ENCODE measurements at places on chromosomes 4 and X.

DNA sequence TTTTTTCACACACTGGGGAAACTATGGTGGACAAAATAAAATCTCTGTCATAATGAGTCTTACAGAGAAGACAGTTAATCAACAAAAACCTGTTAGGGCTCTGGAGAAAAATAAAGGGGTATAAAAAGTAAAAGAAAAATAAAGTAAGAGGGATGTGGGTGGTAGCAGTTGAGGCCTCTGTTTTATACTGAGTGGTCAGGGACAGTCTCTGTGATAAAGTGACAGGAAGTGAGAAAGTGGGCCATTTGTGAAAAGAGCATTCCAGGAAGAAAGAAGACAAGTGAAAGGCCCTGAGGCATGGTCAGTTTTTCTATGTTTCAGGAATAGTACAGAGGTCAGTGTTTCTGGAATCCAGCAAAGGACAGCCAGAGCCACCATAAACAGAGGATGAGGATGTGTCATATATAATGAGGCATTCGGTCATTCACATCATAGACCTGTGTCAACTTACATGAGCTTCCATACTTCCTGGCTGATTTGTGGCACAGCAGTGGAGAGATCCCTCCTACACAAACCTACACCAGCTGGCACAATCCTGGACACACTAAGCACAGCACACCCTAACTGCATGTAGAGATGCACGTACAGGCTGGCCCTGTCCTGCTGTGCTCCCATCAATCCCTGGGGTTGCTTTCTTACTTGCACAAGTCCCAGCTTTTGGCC, 64.4 kb upstream of the NAP1L5 start:
- no peak for DNase-seq

- DNase-seq, result no peak
Measured at GRCh38 chr4:185358959-185359358, 36.8 kb downstream of the LRP2BP start.

DNA sequence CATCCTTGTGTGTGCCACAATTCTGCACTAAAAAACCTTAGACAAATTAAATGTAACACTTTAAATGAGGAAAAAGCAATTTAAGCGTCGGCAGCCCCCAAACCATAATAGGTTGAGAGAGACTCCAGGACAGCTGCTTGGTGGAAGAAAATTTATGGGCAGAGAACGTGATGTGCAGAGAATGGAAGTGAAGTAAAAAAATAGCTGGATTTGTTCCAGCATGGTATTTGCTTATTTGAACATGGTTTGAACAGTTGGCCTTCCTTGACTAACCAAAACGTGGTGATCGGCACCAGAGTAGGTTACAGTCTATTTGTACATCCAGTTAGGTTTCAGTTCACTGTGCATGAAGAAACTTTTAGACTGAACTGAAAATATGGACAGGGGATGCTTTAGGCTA, 343.0 kb upstream of the CPEB2 start:
- DNase-seq, result no peak

- no peak for DNase-seq
Measured at GRCh38 chr4:55075376-55075775, 50.0 kb downstream of the KDR start.

GRCh38 chr4:168879188-168879587, 130.9 kb downstream of the CBR4 start:
- DNase-seq, result no peak

DNA sequence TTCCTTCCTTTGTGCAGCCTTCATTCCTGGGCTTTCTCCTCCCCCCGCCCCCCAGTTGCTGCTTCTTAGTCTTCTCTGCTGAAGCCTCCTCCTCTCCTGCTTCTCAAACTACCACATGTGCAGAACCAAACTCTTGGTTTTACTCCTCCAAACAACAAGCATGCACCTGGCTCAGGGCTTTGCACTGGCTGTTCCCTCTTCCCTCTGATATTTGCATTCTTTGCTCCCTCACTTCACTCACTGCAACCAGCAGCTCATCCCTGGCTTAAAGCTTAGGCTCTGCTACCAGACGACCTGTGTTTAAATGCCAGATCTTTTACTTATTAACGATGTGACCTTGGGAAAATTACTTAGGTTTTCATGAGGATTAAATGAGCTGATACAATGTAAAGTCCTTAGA, 51.4 kb downstream of the MED28 start:
- DNase-seq, result no peak

GRCh38 chrX:129360175-129360574, 163.1 kb downstream of the SMARCA1 start:
- no peak for DNase-seq

GRCh38 chr4:107035819-107036583, at the start of gene DKK2:
DKK2 (minus strand) TSS chr4:107036313; CDS start chr4:107035591, 722 bp downstream.
- DNase-seq, result no peak

- DNase-seq, result no peak
Measured at GRCh38 chr4:135515295-135515694, 1313.7 kb upstream of the PABPC4L start.

- DNase-seq, result no peak
Measured at GRCh38 chrX:148530464-148531077, 30.2 kb downstream of the AFF2 start.

DNA sequence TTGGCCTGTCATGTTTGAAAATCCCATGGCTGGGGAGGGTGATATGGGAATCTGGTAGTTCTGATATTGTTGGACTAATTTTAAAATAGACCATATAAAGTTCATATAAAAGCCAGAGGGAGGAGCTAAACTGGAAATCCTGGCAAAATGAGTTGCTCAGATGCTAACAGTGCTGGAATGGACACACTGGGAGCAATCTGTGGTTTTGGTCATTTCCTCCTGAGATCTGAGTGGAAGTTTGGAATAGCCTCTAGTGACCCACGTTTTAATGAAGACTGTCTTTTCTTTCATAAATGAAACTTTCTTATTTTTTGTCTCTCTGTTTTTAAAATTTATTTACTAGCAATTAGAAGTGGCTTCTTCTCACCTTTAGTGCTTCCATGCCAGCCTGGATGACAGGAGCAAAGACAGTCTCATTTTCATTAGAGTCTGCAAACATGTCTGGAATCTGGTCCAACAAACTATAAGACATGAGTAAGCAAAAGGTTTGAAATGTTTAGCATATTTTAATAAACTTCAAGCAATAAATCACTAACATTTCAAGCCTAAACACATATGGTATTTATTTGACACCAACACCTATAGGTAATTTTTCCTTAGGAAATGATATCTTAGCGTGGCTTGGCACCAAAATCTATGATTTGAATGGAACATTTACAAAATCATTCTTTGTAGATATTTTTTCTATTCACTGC, 66.6 kb downstream of the METTL14 start:
- DNase-seq, result no peak

DNA sequence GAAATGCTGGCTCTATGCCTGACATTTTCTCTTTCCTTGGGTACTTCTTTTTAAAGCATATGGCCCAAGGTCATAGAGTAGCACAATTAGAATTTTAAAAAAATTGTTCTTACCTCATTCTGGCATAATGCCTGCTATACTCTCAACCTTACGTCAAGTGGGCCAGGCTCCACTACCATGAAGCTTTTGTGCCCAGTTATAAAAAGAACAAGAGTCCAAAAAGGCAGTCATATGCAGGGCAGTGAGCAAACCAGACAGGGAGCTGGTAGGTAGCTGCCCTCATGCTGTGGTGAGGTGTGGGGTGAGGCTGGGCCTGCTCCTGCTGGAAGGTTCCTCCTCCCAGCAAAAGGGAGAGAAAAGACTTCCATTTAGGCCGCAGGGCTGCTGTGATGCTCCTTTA, 64.4 kb upstream of the UCP1 start:
- DNase-seq, result no peak

DNA sequence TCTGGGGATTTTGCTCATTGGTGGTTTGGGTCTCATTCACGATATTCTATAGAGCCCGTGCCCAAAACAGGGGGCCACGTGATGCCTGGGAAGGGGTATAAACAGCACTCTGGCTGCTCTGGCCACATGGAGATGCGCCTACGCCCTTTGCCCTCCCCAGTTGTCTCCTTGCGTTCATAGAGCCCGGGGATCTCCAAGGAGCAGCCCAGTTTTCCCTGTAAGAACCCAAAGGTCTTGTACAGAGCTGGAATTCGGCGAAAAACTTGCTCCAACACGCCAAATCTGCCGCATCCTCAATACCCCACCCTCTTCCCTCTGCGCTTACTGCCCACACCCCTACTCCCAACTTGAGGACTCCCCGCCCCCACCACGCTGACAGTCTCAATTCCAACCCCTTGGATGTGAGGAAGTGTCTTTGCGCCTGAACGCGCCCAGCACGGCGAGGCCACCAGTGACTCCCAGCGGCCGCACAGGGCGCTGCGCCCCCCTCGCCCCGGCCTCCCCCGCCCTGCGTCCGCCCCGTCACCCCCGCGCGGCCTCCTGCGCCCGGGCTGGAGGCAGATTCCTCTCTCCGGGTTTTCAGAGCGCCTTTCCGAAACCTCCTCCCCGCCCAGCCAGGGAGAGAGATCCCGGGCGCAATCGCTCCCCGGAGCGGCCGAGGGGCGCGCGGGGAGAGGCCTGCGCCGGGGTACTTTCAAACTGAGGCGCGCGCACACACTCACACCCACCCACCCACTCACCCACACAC, at the start of gene NHS:
Gene NHS, plus strand, starts transcription at position 582 of the 748 bp plus-strand sequence. CDS start 558 bp downstream, outside the sequence.
- no peak for DNase-seq

- no peak for DNase-seq
Measured at GRCh38 chrX:71541210-71542022, 8.5 kb downstream of the OGT start.

DNA sequence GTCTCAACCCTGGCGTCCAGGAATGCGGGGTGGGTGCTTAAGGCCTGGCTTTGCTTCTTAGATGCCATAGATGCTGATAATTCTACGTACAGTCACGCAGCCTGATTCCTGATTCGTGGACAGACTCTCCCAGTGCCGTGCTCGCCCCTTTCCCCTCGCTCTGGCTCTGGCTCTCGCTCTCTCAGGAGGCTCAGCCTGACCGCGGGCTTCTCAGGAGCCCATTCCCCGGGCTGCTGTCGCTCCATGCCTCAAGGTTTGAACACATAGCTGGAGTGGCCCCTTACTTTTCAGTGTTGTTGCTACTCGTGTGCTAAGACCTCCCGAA, 59.2 kb upstream of the ZC4H2 start:
- DNase-seq, result no peak

DNA sequence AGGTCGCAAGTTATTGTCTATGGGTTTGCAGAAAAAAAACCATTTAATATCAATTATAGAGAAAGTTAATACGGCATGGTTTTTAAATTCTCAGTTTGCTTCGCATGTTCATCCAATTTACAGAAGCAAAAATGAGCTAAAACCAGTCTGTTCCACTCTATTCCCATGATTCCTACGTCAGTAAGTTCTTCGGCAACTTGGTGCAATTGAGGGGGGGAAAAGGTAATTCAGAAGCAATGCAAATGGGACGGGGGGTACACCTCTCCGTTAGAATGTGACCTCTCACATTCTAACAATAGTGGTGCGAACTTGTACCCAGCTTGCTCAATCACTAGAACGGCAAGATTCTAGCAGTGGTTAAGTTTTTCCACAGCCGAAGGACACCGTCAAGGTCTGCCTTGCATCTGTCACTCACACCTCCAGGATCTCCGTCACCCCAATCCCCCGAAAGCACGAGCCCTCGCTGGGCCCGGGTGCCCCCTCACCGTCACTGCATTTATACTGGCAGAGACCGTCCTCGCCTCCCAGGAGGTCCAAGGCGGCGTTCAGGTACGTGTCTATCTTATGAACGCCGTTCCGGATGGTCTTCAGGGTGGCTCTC, 653 bp downstream of the PLA2G12A start:
- peak; percentile 13 for DNase-seq

- DNase-seq, result no peak
Measured at GRCh38 chr4:24214796-24215195, 324.9 kb upstream of the PPARGC1A start.

GRCh38 chr4:182421753-182422152, 178.6 kb downstream of the TENM3 start:
- no peak for DNase-seq

- no peak for DNase-seq
Measured at GRCh38 chr4:168409089-168409801, 71.0 kb downstream of the DDX60L start.

DNA sequence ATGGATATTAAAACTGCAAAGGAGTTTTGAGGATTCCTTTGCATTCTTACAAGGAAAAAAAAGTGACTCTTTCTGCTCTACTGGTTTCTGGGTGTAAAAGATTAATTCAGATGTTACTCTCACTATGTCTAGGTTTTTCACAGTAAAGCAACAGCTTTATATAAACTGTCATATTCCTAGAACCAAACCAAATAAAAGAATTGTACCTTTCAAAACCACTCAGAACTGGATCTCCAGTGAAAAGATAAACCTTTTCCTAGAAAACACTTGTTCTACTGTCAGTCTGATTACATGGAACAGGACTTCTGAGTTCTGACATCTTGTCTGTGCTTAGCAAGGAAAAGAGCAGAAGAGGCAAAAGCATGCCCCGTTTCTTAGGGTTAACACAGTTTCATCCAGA, 5.0 kb upstream of the PPID start:
- no peak for DNase-seq

Measured in stimulated activated CD8-positive, alpha-beta memory T cell treated with anti-CD3 and anti-CD28 coated beads, Interleukin-4, amount 100 ng/mL, for 4 hours (primary cell).